ENCODE measurements at places on chromosomes 4 and X.

- DNase-seq, result no peak
Observed at GRCh38 chr4:153156263-153156662, 48.0 kb upstream of the TRIM2 start.

DNA sequence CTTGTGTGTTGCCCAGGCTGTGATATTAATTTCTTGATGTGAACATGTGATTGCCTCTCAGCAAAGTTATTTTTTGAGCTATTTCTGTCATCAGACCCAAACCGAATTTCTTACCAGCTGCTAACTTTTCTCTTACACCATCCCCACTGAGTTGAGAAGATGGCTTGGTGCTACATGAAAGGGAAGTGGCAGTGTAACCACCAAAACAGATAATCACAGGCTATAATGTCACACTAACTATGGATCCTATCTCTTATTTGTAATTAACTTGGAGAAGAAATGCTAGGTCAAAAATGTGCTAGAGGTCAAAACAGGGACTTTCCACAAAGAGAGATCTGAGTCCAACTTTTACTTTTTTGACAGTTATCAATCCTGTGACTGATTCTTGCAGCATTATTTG lies 43.8 kb downstream of the ELOVL6 start:
- DNase-seq, result no peak

DNA sequence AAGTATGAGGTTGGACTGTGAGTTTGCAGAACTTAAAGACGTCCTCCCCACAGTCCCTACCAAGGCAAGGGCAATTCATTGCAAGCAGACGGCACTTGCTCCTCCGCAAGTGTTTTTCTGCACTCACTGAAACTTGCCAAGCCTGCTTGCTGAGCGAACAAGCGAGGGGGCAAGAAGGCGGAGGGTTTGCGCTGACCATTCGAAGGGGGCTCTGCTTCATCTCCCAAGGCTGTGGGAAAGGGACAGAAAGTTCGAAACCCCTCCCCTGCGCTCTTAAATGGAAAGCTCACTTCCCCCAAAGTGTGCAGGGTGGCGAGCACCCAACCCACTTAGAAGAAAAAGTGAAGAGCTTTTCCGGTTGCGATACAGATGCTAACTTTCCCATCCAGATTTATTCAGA lies 1.4 kb downstream of the MID1 start:
- DNase-seq, result no peak

GRCh38 chr4:140096483-140096861 lies 57.5 kb downstream of the MAML3 start:
- no peak for DNase-seq

DNA sequence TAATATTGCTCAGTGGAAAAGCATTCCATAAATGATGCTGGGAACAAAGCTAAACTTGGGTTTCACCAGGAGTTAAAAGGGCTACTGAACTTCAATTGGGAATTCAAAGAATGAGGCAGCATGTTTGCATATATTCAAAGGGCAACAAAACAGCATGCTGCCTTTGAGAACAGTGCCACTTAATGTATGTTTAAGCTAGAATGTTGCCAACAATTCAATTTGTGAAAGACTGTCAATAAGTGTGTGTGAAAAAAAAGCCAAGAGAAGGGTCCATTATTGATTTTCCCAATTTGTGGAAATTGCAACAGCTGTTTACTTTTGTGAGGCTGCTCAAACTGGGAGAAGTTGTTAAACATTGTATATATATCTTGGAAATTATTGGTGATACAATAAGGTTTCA lies 701.9 kb upstream of the ACTRT1 start:
- DNase-seq, result no peak

Measured in HFF-Myc (cell line).